ENCODE measurements at places on chromosomes 6 and 20.

DNA sequence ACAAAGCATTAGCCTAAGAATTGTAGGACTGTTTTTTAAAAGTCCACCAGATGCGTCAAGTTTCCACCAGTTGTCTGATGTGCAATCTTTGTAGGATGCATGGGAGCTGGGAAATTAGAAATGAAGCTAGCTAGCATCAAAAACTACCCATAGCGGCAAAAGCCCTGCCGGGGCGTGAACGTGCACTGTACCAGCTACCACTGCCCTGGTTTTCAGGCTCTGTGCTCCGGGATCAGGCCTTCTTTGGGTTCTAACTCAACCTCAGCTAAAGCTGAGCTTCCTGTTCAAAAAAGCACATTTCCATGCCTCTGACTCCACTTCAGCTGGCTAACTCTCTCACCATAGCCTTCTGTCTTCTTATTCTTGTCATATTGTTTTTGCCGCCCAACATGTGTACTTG is 26.9 kb upstream of the FUCA2 start:
- DNase-seq, result no peak

DNA sequence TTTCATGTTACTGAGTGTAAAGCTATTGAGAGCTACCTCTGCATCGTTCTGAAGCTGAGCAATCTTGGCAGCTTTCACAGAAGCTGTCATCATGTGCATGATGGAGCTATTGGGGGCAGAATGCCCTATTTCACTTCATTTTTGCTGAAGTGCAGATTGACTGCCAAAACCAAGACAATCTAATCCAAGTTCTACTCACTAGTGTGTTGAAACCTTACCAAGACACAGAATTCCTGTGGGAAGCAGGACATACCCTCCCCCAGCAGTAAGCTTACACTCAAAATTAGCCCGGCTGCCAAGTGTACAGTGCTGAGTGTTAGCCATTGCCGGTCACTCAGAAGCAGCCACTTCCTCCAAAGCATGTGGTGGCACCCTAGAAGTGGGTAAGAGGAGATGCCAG is 177.3 kb upstream of the TENT5A start:
- DNase-seq, result no peak

GRCh38 chr20:63432577-63433325 is 39.7 kb downstream of the KCNQ2 start:
- no peak for DNase-seq

- DNase-seq, result no peak
These were observed 34.5 kb upstream of the ID4 start for GRCh38 chr6:19802656-19803055.

DNA sequence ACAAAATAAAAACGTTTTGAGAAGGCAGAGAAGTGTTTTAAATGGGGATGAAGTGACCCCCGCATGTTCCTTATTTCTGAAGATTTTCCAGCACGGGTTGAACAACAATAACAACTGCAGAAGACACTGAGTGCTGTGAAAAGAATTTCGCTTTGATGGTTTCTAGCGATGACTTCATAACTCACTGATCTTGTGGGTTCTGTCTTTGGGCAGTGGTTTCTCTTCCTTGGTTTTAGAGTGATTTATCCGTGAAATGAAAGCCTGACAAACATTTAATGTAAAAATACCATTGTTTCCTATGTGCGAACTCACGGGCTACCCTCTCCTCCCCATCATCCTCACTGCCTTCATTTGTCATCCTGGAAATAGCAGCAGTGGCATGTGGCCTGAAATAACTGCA is 793.9 kb downstream of the QKI start:
- DNase-seq, result no peak

GRCh38 chr20:14543040-14543439 is 205.6 kb upstream of the FLRT3 start:
- no peak for DNase-seq

- DNase-seq, result no peak
These were observed 17.2 kb downstream of the TBC1D7 start for GRCh38 chr6:13311155-13311554.

GRCh38 chr6:121531658-121532169 is 96.3 kb downstream of the GJA1 start:
- no peak for DNase-seq
